ENCODE measurements at places on chromosomes 13 and 19. TPM values are rescaled to one million over a fixed set of nuclear protein-coding genes. Genes with fewer than 3 reads are reported as not detected.

Gene C19orf44
- 3.1 TPM for total RNA-seq

Gene ZNF578
- not detected for total RNA-seq

Gene GGN
- 0.80 TPM for total RNA-seq

Gene C13orf42
- total RNA-seq, result not detected

Gene ZNF667
- not detected for total RNA-seq

Gene ZNF738
- 6.7 TPM for total RNA-seq

Gene ZNF44
- 7.2 TPM for total RNA-seq

DNA sequence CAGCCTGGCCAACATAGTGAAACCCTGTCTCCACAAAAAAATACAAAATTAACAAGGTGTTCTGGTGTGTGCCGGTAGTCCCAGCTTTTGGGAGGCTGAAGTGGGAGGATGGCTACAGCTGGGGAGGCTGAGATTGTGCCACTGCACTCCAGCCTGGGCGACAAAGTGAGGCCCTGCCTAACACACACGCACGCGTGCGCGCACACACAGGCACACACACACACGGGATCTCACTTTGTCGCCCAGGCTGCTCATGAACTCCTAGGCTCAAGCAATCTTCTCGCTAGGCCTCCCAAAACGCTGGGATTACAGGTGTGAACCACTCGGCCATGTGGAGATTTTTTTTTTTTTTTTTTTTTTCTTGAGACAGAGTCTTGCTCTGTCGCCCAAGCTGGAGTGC is 3.2 kb upstream of the BTBD2 start:
- no peak for DNase-seq

GRCh38 chr13:102751886-102752285 is 21.7 kb downstream of the TEX30 start:
- no peak for DNase-seq

DNA sequence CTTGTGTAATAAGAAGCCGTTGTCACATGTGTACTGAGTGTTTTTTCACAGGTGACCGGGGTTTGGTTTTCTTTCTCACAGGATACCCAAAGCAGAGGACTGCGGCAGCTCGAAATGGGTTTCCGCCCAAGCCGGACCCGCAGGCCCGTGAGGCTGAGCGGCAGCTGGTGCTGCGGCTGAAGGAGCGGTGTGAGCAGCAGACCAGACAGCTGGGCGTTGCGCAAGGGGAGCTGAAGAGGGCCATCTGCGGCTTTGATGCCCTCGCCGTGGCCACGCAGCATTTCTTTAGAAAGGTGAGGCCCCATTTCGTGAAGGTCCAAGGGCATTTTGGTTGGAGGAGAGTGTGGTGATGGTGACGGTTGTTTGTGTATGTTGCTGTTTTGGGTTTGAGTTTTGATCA is 236.3 kb downstream of the SLC7A1 start:
- DNase-seq, result no peak

DNA sequence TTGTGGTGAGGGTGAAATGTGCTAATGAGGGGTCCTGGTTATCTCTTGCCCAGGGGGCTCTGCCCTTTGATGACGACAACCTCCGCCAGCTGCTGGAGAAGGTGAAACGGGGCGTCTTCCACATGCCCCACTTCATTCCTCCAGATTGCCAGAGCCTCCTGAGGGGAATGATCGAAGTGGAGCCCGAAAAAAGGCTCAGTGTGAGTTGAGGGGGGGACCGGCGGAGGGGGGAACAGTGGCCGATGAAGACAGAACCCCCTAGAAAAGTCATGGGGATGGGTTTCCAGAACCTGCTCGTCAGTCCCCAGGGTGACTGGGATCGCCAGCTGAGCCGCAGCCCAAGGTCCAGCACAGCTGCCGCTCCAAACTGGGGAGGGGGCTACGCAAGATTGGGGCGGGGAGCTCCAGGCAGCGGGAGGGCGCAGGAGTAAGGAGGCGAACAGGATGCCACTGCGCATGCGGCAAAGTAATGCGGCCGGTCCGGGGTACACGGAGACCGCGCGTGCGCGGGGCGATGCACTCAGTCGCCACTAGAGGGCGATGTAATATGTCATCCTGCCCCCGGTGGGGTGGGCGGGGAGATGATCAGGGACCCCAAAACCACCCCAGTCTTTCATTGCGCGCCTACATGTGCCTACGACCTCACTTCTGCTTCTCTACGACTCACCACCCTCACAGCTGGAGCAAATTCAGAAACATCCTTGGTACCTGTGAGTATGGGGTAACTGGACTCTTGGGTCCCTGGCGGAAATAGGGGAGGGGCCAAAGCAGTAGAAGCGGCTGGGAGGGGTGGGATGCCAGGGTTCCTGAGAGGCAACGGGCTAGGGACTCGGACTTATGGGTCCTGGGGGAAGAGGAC is 17.9 kb downstream of the BRSK1 start:
- DNase-seq, result no peak

DNA sequence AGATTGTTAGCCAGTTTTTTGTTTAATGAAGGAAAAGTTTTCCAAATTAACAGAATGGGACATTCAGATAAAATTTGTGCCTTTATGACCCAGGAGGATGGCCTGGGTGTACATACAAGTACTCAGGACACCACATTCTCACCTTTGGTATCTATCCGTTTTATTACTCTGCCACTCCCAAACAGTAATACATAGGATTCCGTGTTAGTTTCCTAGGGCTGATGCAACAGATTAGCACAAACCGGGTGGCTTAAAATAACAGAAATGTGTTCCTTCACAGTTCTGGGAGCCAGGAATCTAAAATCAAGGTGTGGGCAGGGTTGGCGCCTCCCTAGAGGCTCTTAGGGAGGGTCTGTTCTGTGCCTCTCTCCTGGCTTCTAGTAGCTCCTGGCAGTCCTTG is 129.9 kb downstream of the GGACT start:
- no peak for DNase-seq

DNA sequence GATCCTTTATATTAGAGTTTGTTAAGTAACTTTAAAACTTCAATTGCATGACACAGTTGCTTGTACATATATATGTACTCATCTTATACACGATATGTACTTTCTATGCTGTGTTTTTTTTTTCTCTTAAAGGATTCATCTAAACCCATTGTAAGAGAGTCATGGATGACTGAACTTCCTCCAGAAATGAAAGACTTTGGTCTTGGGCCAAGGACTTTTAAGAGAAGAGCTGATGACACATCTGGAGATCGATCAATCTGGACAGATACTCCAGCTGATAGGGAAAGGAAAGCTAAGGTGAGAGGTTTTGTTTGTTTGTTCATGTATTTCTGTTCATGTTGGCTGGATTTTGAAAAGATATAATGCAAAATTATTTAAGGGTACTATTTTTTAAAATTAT is 26.0 kb downstream of the GPALPP1 start:
- DNase-seq, result no peak

- peak; percentile 30 for DNase-seq
Measured at GRCh38 chr13:112140366-112140765, 73.4 kb downstream of the SOX1 start.

DNA sequence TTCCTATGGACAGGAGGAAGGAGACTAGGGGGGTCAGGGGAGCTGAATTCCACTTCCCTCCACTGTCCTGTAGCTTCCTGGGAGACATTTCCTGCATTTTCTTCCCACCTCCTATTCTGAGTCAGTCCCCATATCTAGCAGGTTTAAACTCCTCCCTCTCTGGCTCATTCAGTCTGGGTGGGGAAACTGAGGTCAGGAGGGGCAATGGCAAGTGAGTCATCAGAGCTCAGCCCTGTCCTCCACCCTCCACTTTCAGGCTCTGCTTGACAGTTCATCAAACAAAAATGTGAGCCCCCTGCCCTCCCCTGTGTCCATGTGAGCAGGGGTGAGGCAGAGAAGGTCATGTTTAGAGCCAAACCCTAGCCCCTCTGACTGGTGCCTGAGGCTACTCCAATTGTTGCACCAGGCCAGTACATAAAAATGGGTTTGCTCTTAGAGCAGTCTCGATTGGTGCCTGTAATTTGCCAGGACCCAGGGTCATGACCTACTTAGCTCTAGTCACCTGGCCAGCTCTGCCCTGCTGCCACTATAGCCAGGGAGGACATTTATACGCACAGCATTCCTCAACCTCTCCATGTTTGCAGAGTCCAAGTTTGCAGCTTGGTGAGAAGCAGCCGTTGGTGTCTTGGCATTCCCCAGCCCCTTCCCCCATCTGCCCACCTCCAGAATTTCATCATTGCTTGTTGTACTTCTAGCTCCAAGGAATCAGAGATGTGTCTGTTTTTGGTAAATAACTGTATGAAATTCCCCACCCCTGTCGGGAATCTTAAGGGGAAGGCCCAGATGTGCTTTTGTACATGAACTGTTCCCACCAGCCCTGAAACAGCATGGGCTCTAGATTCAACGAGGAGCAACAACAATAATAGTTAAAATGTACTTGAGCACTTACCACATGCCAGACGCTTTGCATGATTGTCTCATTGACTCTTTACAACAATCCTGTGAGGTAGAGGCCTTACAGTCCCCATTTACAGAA is 20.7 kb downstream of the SAMD4B start:
- no peak for DNase-seq
